ENCODE measurements at places on chromosomes 2 and 18. TPM values are rescaled to one million over a fixed set of nuclear protein-coding genes. Genes with fewer than 3 reads are reported as not detected.

GRCh38 chr2:42047488-42048298 lies at the start of gene PKDCC:
Gene PKDCC (plus strand): TSS chr2:42048021. CDS start chr2:42048200, 179 bp downstream.
- no peak for DNase-seq

DNA sequence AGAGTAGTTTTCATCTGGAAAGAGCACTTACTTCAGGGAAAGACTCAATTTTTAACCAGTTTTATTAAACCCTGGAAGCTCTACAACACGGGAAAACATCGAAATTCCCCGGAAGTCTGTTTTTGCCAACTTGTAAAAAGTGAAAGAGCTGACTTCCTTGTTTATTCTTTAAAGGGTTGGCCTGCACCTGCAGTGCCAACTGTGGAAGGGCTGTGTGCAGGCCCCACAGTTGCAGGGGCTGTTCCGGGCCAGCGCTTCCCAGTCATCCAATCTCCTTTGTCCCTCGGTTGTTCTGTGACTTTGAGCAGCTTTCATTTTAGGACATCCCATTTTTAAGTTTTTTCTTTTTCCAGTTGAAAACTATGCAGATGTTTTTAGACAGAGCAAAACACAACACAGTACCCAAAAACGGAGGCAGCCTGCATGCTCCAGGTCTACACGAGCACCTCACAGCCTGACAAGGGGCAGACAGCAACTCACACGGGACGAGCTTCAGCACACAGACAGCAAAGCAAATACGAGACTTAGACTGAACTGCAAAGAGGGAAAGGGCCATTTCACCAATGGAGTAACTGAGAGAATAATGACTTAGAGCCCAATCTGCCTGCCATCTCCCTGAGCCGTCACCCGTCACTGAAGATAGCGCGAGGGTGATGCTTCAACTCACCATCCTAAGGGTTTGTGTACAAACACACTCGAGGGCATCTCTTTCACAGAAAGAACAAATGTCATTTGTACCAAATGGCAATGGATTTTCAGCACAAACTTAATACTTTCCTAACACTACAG lies 70.6 kb downstream of the EMILIN2 start:
- no peak for DNase-seq

DNA sequence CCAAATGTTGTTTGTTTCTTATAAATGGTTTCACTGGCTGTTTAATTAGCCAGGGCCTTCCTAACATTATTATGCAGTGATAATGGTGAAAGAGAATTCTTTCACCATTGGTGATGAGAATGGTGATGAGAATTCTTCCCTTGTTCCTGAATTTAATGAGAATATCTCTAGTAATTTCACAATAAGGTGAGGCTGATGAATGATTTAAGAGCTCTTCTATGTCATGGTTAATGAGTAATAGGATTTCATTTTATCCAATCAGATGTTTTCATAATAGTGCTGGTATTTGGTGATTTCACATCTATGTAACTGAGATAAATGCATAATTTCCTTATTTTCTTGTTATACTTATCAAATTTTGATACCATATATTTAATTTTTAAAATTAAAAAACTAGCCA lies 535.7 kb upstream of the ZEB2 start:
- DNase-seq, result no peak

GRCh38 chr2:175957845-175958244 lies 44.2 kb downstream of the LNPK start:
- DNase-seq, result no peak

DNA sequence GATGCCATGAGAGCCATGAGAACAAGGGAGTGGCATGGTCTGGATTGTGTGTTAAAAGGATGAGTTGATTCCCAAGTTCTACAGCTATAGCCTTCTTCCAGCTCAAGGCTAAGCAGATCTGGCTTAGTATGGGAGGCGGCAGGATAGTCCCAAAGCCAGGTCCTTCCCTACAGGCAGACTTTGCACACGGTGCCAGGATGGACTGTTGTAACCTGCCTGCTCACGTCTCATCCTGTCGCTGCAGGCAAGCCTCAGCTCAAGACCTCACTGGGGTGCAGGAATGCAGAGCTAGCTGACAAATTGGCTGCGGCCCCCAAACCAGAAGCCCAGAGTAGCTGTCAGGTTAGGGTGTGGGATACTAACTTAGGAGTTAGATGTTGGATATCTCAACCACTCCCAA lies 28.8 kb upstream of the IGFBP5 start:
- DNase-seq, result no peak

GRCh38 chr18:13808294-13809042 lies 15.5 kb upstream of the MC5R start:
- no peak for DNase-seq

- DNase-seq, result no peak
These were observed 776.4 kb downstream of the EPHA4 start for GRCh38 chr2:220795705-220796104.

GRCh38 chr2:163364736-163365135 lies 371.1 kb downstream of the FIGN start:
- DNase-seq, result no peak

DNA sequence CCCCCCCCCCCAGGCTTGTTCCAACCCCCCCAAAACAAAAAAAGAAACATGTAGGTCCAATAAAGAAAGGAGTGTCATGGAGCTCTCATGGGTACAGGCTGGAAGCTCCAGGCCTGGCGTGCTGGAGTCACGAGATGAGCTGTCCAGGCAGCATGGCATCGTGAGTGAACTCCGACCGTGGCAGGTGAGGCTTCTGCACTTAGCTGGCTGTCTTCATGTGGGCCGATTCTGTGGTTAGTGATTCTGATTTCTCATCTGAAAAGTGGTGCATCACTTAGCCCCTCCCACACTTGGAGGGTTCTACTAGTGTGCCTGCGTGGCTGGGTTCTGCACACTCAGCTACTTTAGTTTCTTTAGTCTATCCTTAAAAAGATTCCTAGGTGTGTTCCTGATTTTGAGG lies 126.4 kb upstream of the MGAT5 start:
- no peak for DNase-seq

DNA sequence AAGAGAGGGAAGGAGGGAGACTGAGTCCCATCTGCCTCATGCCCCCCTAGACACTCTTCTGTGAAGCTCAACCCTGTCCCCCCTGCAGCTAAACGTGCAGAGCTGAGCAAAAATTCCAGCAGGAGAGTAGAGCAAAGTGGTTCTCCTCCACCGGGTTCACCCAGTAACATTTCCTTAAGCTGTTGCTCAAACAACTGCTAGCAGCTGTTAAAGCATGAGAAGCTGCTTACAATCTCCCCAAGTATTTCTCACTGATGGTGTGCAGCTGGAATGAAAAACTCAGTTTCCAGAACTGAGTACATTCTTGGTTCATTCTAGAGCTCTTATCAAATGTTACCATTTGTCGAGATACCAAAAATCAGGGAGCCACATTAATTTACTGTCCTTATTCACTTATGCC lies 92.3 kb downstream of the STK39 start:
- no peak for DNase-seq

DNA sequence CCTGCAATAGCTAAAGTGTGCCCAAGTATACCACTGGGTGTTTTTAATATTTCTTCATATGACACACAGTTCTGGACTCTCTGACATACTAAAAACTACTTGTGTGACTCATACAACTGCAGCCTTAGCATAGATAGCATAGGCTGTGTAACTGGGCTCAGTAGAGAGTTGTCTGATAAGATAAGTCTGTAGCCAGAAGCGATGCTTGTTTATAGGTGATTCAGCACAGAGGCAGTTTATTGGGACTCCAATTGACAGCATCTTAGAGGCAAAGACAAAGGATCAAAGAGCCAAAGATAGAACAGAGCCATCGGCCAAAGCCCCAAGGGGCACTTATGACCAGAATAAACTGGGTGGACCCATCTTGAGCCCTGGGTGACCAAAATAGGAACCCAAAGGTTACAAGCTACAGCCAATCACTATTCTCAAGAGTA lies 42.3 kb downstream of the AAK1 start:
- no peak for DNase-seq

- no peak for DNase-seq
These were observed 382.3 kb upstream of the CRIM1 start for GRCh38 chr2:35973132-35973736.

DNA sequence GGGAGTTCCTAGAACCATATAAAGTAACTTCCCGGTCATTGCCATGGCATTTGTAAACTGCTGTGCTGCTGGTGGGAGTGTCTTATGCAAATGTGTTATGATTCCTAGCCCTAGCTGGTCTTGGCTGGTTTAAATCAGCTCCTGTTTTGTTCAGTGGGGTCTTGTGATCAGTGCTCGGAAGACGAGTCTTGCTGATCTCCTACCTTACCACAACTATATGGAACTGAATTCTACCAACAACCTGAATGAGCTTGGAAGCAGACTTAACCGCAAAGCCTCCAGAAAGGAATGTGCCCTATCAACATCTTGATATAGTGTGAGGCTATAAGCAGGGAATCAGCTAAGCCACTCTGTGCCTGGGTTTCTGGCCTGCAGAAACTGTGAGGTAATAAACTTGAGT lies 33.5 kb downstream of the POLE4 start:
- DNase-seq, result peak; percentile 34

The ACTG2 gene
- polyA plus RNA-seq, result 4.7 TPM

The MARCHF4 gene
- polyA plus RNA-seq, result 0.08 TPM

The PARD3B gene
- polyA plus RNA-seq, result 31.9 TPM

The CHRND gene
- polyA plus RNA-seq, result 0.31 TPM

The SCYGR2 gene
- not detected for polyA plus RNA-seq

The ATOH8 gene
- 14.2 TPM for polyA plus RNA-seq
